ENCODE measurements at places on chromosomes 7 and 10.

GRCh38 chr10:73653701-73654100, 2.1 kb downstream of the SYNPO2L start:
- DNase-seq: peak; percentile 27

- DNase-seq: no peak
Measured at GRCh38 chr10:75940742-75941141, 509.3 kb downstream of the LRMDA start.

DNA sequence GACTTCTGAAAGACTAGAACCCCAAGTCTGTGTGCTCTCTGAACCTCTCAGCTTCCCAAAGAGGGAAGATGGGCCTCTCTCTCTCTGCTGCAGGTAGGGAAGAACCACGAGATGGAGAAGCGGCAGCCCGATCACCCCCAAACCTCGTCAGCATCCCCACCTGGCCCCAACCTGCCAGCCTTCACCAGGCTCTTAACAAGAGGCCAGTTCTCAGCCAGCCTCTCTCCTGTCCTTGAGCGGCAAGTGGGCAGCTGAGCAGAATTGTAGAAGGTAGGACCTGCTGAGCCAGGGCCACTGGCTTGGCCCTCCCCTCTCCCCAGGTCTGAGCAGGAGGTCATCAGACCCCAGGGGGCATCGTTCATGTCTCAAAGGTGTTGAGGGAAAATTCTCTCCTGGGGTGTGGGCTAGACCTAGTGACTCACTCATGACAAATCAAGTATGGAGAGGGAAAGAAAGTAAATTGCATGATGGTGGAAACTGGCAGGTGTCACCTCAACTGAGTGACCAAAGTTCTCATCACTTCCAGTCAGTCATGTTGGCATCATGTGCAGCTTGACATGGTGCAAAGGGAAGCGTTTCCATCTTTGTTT, 92.0 kb upstream of the GPR26 start:
- DNase-seq: no peak

DNA sequence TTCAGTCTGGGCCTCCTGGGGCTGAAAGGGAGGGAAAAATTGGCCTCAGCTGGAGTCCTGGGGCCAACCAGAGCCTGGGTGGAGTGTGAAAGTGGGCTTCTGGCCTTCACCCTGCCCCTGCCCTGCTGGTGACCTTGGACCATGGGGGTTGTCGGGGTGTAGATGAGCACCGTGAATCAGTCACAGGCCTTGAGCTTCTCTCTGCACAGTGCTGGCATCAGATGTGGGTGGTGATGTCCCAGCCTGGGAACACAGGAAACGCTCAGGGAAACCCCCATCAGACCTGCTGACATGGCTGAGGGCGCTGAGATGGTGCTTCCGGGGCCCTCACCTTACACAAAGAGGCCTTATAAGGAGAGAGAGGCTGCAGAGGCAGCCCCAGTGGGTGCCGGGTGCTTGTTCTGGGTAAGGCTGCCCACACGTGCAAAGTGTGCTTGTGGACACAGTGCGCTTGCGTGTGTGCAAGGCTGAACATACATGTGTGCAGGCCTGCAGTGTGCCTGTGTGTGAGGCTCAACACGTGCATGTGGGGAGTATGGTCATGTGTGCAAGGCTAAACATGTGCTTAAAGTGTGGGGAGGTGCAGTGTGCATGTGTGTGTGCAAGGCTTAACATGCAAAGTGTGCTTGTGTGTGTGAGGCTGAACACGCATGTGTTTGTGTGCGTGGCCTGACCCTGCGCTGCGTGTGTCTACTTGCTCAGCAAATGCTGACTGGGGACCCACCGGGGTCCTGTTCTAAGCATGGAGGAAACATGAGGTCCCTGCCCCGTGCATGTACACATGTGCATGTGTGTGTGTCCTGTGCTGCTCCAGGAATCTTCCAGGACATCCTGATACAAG, 6.5 kb downstream of the ARPC1B start:
- DNase-seq: no peak

- DNase-seq: no peak
Measured at GRCh38 chr10:90917968-90918318, 2.9 kb downstream of the ANKRD1 start.

DNA sequence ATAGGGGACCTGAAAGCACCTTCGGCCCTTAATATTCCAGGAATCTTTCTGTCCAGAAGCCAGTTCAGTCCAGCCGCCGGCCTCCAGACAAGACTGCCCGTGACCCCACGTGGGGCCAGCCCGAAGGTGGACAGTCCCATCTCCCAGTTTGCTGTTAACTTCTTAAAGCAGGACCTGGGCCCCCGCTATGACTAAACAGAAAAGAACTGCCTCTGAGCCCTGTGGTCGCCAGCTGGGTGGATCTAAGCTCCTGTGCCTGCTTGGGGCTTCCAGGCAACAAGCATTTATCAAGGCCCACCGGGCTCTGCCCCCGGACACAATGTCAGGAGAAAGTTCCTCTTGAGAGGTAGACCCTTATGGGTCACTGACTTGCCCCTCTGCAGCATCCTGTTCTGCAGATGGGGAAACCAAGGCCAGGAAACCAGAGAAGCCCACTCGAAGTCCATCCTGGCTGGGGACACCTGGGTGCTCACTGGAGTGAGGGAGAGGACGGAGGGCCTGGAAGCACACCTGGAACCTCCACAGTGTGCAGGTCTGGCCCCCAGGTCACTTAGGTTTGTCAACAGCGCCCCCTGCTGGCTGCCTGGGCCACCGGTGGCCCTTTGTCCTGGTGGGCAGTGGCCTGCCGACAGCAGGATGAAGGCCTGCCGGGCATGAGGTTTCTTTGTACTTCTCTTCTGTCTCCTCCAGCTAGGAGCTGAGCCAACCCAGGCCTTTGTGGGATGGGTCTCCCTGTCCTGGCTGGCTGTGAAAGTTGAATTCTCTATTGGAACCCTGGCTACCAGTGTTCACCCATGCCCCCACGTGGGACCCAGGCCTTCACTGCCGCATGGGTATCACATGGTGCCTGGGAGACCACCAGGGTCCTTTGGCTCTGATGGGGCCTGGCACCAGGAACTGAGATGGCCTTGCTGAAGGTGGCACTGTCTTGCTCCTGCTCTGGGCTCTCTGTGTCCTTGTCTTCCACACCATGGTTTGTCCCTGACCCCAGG, 128.0 kb downstream of the ZMIZ1 start:
- peak; percentile 52 for DNase-seq

DNA sequence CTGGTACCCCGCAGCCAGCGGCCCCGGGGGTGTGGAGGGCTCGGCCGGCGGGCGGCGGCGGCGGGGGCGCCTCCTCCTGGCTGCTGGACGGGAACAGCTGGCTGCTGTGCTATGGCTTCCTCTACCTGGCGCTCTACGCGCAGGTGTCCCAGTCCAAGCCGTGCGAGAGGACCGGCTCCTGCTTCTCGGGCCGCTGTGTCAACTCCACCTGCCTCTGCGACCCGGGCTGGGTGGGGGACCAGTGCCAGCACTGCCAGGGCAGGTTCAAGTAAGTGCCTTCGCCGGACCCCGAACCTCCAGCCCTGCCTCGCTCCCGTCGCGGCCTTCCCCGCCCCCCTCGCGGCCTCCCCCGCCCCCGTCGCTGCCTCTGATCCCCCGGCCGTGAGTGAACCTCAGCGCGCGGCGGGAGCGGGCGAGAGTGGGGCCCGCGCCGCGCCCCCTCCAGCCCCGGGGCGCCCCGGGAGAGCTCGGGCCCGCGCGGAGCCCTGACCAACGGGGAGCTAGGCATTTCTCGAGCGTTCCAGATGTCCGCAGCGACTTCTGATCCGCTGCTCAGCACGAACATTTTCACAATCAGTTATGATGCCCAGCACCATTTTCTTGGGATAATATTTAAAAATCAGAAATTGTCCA, 727 bp downstream of the ATRNL1 start:
- no peak for DNase-seq

- peak; percentile 88 for DNase-seq
Measured at GRCh38 chr10:3046981-3047547, 20.3 kb upstream of the PFKP start.

- peak; percentile 20 for DNase-seq
Measured at GRCh38 chr7:21999896-22000295, 54.2 kb upstream of the CDCA7L start.

DNA sequence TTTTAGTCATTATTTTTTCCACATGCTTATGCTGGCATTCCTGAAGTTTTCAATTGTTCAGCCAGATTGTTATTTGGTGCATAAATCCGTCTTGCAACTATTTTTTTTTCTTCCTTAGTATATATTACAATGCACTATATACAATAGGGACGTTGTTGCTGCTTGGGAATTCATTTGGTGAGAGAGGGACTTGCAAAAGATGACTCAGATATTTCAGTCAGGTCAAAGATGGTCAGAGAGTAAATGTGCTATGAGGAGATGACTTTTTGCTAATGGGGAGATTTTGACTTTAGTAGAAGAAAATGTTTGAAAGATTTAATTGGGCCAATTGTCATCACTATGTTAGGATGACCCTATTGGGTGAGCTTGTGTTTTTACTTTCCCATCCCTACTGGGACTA, 348.4 kb upstream of the MTPN start:
- DNase-seq: no peak

DNA sequence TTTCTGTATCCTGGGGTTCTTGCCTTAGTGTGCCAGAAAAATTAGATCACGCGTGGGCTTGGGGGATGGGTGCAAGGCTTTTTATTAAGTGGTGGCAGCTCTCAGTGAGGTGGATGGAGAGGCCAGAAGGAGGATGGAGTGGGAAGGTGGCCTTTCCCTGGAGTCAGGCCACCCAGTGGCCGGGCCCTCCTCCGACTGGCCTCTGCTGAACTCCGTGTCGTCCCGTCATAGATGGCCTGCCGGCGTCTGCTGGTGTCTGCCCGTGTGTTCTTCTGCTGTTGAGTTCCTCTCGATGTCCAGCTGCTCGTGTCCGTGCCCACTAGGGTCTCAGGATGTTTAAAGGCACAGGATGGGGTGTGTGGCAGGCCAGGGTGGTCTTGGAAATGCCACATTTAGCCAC, 4.0 kb upstream of the ZNF746 start:
- no peak for DNase-seq

DNA sequence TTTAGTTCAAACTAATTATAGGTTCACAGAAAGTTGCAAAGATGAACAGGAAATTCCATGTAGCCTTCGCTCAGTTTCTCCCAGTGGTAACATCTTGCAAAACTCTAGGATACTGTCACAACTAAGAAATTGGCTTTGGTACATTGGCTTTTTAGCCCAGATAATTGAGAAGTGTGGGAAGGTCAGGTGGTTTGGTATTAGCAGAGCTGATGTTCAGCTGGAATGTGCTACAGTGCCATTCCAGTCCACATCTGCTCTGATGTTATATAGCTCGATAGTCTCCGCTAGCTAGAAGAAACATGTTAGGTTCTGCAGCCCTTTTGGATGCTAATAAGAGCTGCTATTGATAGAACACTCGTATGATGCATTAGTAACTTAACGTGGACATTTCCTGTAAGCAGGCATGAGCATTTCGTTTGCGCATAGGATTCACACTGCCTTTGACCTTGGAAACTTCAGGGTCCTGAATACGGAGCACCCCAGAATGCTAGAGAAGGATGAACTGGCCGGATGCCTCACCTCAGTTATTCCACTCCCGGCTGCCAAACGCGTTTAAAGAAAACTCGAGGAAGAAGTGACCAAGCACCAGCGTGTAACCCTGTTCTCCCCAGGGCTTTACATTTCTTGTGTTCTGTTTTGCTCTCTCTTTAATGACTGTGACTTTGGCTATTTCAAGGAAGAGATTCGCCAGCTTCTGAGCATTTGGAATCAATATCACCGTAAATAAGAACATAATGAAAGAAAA, 271.4 kb downstream of the GALNT17 start:
- no peak for DNase-seq

DNA sequence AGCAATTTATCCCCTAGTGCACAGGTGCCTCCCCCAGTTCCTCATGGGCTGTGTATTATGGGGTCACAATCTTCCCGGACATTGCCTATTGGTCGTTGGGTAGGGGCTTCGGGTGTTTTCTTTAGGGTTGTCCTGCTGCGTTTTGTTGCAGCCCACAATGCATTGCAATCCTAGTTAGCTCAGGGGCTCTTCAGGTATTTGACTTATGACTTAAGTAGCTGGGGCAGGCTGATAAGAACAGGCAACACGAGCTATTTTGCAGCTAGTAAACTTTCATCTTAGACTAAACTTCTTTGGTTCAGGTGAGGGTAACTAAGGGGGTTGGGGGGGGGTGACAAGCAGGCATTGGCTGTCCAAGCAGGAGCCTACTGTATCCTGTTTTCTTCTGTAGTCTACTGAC, 158.5 kb downstream of the TPST1 start:
- DNase-seq: no peak

- DNase-seq: no peak
Measured at GRCh38 chr7:155776606-155777005, 35.7 kb downstream of the SHH start.

GRCh38 chr10:117534321-117535297, 7.9 kb upstream of the EMX2 start:
- no peak for DNase-seq

DNA sequence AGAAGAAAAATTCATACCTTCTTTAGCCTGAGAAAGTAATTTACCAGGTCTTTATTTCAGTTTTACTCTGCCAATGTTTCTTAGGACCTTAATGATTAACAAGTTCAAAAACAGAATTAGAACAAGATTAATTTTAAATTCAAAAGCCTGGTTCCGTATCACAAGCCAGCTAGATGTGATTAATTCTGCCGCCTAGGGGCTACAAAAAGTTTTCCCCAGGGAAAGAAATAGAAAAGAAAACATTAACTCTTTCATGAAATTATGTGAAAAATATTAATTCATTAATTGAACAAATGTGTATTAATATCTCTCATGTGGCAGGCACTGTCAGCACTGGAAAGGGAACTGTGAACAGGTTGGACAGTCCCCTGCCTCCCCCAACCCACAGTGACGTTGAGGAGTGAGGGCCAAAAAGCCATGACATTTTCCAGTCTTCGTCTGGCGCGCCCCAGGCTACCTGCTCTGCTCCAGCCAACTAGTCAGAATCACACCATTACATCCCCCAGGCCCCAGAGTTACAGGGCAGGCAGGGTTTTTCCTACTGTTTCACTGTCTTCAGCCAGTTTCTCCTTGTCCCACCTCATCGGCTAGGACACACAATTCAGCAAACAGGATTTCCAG, 20.1 kb downstream of the TMEM176A start:
- no peak for DNase-seq

GRCh38 chr10:8189458-8189857, 135.0 kb downstream of the GATA3 start:
- no peak for DNase-seq

DNA sequence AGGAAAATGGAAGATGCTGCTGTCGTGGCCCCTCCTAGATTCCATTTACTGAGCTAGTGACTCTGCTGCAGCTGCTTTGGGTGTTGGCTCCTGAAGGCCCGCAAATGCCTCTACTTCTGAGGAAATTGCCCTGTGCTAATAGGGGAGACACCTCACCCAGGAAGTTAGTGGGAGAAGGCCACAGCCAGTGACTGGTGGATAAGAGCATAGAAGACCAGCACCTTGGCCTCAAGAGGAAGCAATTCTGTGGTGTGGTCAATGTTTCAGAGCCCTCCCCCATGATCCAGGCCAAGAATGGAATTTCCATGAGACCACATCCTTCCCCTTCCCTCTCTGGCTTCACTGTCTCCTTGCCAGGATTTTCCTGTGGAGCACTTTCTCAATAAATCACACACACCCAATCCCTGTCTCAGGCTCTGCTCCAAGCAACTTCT, 25.0 kb upstream of the FZD1 start:
- peak; percentile 82 for DNase-seq

All from fibroblast of skin of back (primary cell).